ENCODE measurements at places on chromosomes 7 and 10.

DNA sequence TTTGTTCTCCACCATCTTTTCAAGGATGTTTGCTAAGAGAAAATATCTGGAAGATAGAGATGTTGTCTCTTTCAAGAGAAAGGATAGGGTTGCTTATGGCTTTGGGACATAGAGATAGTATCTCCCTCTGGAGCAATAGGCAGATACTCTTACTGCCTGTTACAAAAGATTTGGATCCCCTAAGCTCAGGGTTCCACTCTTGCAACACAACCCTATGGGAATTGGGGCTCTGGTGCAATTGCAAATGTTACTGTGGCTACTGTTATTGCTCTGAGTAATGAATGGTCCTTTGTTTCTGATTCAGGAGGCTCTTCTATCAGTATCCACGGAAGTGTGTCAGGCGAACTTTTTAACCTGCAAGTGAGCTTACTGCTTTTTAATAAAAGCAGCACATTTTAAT lies 88.8 kb downstream of the GPR85 start:
- DNase-seq = no peak

DNA sequence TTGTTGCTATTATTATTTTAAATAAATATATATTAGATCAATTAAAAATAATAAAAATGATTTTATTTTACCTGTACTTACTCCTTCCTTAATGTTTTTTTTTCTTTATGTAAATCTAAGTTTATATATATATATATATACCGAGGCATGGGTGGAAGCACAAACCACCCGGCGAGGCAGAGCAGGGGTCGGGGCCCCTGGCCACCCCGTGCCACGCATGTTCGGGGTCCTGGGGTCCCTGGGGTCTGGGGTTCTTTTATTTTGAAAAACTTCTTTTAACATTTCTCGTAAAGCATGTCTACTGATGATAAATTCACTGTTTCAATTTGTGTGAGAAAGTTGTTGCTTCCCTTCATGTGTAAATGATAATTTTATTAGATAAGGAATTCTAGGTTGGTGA lies 976.1 kb downstream of the REEP3 start:
- DNase-seq = no peak

DNA sequence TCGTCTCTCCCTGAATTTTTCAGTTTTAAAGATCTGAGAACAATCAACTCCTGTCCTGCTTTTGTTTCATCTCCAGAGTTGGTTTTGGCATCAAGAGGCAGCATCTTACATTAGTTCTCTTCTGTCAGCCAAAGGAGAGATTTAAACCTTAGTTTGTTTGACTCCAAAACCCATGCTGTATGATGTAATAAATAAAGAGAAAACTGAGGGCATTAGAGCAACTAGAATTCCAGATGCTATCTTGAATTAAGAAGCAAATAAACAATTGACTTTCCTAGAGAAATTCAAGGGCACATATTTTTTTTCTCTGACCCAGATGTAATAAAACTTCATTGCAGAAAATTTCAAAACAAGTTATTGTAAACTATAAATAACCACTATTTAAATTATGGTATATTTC lies 54.4 kb downstream of the INHBA start:
- DNase-seq = no peak

DNA sequence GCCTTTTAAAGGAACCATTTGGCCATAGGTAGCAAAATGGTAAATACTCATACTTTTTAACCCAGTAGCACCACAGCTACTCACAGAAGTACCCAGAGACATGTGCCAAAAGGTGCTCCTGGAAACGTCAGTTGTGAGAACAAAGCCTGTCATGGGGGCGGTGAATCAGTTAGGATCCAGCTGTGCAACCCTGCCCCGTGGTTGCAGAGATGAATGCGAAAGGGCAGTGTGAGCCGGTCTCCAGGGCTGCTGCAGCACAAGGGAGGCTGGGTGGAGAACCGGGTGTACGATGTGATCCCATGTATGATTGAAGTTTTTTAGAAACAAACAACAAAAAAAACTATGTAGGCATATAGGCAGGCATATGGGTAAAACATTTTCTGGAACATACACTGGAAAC lies 1.3 kb upstream of the LRRC18 start:
- no peak for DNase-seq

DNA sequence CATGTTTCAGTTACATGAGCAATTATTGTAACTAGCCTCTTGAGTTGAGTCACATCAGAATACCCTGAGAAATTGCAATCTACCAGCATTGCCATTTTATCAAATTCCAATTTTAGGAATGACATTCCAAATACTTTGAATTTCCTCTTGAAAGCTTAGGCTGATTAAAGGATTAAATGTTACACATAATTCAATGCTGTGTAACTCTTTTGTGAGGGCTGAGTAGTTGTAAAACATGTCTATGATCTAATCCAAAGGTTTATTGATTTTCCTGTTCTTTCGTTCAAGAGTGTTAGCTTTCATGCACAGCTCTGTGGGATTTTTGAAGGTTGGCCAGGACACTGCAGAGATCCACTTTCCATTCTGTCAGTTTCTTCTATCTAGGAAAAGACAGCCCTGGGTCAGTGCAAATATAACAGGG lies 193.1 kb downstream of the SORCS1 start:
- no peak for DNase-seq

- DNase-seq = no peak
These were observed 2.0 kb downstream of the KAZALD1 start for GRCh38 chr10:101063548-101064414.

- DNase-seq = no peak
These were observed 69.8 kb upstream of the KCTD7 start for GRCh38 chr7:66558660-66559465.

DNA sequence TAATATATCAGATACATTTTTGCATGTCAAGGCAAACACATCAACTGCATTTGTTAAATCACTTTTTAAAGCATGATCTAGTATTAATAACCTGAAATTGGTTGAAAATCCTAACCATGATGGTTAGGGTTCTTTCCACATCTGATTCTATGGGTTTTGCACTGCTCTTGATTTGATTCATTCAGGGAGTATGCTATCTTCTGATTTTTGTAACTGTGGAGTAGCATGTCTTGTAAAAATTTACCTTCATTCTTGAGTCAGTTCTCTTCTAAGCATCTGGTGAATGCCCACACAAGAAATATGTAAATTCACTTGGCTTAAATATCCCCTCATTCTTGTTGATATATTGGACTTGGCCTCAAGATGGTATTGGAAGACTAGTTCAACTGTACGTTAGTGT lies 178.7 kb downstream of the KLF6 start:
- no peak for DNase-seq

GRCh38 chr7:24129597-24129996 lies 154.4 kb upstream of the NPY start:
- no peak for DNase-seq

GRCh38 chr10:13709931-13710650 lies 123.3 kb downstream of the PRPF18 start:
- no peak for DNase-seq

DNA sequence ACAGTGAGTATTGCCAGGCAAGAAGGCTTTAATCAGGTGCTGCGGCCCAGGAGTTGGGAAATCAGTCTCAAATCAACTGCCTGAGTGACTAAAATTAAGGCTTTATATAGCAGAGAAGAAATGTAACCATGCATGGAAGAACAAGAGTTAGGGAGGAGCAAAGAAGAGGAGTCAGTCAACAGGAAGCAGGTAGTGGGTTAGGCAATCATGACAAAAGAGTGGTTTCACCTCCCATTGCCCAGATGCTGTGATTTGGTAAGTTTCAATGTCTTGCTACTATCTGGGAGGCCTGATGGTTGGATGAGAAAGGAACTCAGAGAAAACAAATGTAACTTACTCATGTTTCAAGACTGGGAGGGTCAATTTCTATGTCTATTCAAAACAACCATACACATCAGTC lies 998.3 kb downstream of the GATA3 start:
- no peak for DNase-seq

DNA sequence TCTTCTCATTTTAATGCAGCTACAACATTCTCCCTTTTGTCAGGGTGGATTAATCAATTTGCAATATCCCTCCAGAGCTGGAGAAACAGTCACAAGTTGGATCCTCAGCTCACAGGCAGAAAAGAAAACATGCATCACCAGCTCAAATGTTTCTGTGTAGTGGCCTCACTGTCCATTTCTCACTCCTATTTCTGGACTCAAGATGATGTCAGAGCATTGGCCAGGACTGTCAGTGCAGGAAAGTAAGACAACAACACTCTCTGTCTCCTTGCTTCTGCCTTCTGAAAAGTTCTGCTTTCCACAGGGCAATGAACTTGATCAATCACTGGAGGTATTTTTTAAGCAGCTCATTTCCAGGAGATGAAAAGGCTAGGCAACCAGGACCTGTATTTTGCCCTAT lies 8.2 kb upstream of the SVIL start:
- no peak for DNase-seq

DNA sequence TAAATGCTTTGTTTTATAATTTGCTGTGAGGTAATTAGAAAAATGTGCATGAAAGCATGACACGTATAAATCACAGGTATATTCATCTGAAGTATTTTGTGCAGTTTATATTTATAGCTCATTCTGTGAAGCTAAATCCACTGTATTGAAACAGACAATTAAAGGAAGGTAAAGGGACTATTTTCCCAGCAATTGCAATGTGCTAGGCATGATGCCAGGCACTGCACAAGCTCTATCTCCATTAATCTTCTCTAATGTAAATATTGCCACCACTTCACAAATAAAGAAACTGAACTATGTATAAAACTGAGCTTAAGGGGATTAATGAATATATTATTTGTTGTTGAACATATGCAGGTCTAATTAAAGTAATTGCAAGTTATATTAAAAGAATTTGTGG lies 1012.5 kb downstream of the NRG3 start:
- no peak for DNase-seq

GRCh38 chr10:127135844-127136577 lies 60.4 kb downstream of the INSYN2A start:
- no peak for DNase-seq

DNA sequence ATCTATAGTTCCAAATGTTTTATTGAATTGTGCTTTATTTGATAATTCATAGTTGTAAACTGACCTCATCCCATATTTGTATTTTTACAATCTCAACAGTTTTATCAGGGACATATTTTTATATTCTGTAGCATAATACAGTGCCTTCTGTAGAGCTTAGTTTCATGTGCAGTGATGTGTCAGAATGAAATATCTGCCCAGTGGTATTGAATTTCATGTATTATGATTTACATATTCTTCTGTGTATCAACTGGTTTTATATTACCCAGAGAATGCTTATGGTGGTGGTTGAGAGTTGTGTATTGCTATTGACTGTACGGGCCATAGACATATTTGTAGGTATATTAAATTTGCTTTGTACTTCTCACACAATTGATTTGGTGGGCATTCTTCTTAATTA lies 89.9 kb downstream of the KAT6B start:
- DNase-seq = no peak

GRCh38 chr7:69922026-69922803 lies 323.9 kb downstream of the AUTS2 start:
- no peak for DNase-seq

DNA sequence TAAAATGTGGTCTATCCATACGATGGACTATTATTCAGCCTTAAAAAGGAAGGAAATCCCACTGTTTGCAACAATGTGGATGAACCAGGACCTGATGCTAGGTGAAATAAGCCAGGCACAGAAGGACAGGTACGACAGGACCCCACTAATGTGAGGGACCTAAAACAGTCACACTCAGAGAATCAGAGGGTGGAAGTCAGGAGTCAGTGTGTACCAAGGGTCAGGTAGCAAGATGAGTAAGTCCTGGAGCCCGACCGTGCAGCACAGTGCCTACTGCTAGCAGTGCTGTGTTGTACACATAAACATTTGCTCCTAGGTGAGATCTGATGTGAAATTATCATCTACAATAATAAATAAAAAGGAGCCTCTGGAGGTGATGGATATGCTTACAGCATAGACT lies 322.3 kb downstream of the GLRX3 start:
- DNase-seq = no peak

GRCh38 chr10:31929261-31930022 lies 811 bp upstream of the ARHGAP12 start:
- no peak for DNase-seq

DNA sequence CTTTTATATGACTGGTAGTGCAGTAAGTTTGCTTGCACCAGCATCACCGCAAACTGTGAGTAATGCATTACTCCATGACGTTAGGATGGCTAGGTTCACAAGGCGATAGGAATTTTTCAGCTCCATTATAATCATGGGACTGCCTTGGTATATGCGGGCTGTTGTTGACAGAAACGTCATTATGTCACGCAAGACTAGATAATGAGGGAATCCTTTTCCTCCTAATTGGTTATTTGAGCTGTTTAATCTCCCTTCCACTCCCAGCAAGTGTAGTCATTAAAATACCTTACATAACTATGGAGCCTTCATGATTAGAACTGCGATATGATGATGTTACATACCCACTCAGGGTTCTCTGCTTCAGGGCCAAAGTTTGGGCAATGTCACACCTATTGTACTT lies 17.3 kb downstream of the KLLN start:
- no peak for DNase-seq

DNA sequence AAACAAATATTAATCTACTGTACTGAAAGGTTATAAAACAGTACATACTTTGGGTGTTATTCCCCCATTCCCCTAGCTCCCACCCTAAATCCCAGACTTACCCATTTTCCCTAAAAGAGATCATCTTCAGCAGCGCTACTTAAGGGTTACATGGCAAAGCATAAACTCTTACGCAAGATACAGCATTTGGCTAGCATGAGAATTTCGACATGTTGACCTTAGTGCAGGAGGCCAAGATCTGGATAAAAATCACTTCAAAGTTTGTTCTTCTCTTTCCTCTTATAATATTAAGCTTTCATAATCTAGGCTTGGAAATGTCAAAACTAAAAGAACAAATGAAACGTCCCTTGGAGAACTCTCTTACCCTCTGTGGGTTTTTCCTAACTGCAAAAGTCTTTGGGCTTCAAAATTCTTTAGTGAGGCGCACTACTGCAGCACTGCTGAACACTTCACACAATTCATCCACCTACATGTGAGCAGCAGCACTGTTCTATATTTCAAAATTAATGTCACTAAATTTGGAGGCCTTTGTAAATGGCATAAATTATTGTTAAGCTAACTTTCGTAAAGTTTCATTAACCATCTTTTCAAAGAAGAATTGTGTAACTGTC lies 59.5 kb upstream of the PDLIM1 start:
- DNase-seq = no peak

DNA sequence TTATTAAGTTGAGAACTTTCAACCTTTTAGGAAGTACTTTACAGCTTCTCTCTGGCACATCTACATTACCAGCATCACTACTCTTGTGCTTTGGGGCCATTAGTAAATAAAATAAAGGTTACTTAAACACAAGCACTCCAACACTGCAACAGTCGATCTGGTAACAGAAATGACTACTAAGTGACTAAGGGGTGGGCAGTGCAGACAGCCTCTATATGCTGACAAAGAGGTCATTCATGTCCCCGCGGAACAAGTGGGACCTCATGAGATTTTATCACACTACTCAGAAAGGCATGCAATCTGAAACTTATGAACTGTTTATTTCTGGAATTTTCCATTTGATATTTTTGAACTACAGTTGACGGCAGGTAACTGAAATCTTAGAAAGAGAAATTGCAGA lies 111.3 kb upstream of the DNAJB12 start:
- DNase-seq = no peak

DNA sequence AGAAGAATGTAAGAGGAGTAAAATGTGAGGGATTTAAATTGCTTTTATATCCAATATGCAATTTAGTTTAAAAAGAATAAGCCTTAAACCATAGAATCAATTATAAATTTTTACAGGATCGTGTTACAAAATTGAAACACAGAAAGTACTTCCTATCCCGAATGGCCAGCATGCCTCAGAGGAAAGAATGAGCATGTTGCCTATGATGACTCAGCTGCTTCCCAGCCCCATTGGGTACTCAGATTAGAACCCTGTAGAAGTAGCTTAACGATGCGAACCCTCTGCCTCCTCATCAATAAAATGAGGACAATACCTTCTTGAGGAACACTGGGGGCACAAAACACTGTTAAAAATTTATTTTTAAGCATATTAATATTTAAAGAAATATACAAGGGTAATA lies 113.4 kb upstream of the CDK1 start:
- DNase-seq = no peak

Data from stimulated activated CD8-positive, alpha-beta memory T cell treated with anti-CD3 and anti-CD28 coated beads, Interleukin-7, amount 100 ng/mL, for 1 hour (primary cell).